Renal cortex interstitium (tissue), 15 donors: ENCODE measurements at places on chromosomes 16 and 17. TPM values are rescaled to one million over a fixed set of nuclear protein-coding genes. Genes with fewer than 3 reads are reported as not detected.

DNA sequence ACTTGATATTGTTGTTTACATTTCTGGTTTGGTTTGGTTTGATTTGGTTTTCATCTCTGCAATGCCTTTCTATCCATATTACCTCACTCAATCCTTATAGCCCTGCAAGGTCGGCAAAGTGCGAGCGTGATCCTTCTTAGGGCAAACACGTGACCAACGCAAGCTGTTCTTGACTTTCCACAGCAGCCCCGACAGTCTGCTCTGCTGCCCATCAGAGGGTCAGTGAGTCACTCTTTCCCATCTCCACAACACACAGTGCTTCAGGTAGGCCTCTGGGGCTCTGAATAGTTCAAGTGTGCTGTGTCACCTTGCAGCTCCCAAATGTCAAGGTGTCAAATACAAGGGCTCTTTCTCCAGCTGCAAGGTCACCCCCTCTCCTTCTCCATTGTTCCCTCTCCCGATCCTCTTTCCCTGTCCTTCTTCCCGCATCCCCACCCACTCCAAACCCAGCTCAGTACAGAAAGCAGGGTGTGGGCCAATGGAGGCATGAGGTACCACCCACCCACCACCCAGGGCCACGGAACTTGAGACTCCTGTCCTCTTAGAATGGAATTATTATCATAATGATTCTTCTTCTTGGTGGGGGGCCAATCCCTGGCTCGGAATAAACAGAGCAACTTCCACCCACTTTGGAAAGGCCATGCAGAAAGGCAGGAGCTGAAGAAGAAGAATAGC is 139.7 kb downstream of the SLC39A11 start:
- DNase-seq = no peak

GRCh38 chr16:67383284-67383683 is 10.0 kb downstream of the TPPP3 start:
- DNase-seq = no peak

Gene CFAP20
- polyA plus RNA-seq = 67.7 TPM

Gene EVI2A
- polyA plus RNA-seq = 2.1 TPM

Gene SCIMP
- polyA plus RNA-seq = 2.8 TPM
